ENCODE measurements at places on chromosomes 1 and 21.

DNA sequence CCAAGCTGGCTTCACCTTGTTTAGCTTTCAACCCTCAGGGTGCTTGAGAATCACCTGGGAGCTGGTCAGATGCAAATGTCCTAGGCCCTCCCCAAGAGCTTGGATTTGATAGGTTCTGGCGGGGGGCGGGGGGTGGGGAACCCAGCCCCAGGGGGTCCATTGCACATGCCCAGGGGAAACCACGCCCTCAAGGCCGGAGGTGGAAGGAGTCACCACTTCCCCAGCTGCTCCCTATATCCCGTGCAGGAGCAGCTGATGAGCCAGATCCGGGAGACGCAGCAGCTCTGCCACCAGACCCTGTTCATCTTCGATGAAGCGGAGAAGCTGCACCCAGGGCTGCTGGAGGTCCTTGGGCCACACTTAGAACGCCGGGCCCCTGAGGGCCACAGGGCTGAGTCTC is 5.8 kb downstream of the TOR3A start:
- no peak for DNase-seq

DNA sequence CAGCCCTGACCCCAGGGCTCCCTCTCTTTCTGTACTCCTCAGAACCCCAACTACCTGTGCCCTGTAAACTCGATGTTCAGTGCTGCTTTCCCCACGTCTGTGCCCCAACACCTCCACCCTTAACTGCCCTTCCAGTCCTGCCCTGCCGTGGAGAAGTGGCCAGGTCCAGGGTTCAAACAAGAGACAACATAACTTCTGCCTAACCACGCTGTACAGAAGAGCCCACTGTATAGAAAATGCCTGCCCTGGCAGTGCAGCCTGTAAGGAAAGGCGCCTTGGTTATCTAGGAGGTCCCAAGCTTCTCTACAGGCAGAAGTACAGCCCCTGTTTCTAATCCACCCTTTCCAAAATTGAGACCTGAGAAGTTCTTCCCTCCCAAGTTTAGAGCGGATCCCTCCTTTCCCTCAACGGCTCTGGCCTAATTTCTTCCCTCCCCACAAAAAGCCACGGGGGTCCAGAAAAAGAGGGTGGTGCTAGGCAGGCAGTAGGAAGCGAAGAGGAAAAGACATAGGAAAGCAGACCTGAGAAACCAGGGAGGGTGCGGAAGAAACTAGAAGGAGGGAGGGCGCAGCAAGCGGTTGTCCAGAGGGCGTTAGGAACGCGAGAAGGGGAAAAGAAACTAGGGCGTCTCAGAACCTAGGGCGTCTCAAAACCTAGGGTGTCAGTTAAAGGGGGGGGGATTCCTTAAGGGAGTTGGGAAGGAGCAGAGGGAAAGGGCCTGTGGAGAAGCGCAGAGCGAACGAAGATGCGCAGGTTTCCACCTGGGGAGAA is 3.2 kb downstream of the DMRTA2 start:
- no peak for DNase-seq

- no peak for DNase-seq
These were observed 128.9 kb downstream of the HIVEP3 start for GRCh38 chr1:41789661-41790330.

DNA sequence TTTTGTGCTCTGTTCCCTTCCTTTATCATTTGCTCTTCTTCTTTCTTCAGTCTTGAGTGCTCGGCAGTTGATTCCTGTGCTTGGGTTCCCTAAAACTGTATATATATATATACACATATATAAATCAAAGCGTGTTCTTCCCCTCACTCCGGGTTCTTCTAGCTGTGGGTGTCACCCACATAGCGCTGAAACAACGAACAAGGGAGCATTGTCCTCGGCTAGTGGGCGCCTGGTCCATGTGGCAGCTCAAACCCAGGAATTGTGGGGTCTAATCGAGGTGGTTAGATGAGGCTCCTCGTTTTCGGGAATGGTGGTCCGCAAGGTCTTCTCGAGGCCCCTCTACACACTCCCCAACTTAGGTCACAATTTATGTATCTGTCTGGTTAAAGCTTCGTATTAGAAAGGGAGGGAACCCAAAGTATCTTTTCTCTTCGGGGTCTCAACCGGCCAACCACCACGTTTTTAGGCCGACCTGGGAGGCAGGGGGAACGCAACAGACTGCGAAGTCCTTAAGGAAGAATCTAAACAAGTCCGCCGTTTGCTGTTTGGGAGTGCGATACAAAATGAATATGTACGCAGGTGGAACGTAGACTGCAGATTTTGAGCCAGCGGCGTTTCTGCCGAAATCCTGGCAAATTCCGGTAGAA is 504 bp upstream of the SDHC start:
- peak; percentile 11 for DNase-seq

- DNase-seq = no peak
These were observed 80.0 kb downstream of the SLC25A24 start for GRCh38 chr1:108120163-108120562.
